Fibroblast of skin of left biceps (primary cell): ENCODE measurements at places on chromosomes 1 and 21.
A peak's percentile ranks its signal among the peaks of the same experiment; 100 is the strongest.

GRCh38 chr1:86975993-86976550 is 61.6 kb downstream of the HS2ST1 start:
- no peak for DNase-seq

- no peak for DNase-seq
Measured at GRCh38 chr1:237685551-237685950, 205.2 kb downstream of the ZP4 start.

DNA sequence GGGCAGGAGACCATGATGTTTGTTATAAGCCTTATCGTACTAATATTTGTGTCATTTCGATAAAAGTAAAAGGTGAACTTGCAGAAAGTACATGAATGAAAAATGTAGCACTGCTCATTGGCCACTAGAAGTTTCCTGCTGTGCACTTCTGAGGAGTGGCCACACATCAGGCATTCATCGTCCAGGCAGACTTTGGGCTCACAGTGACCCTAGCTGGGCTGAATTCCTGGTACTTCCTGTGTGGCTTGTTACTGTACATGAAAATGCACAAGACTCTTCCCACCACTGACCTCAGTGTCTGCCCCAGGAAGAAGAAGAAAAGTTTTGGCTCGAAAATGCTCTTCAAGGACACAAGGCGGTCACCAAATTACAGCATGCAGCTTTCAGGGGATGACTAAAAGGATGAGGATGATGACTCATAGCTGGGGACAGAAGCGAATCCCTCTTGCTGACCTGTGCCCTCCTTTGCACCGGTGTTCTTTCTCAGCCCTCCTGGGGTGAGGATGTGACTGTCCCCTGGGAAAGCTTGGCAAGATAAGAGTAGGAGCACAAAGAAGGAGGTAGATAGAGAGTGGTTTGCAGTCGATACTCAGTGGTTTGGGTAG is 252.4 kb upstream of the KAZN start:
- no peak for DNase-seq

- DNase-seq, result no peak
Measured at GRCh38 chr1:147851149-147851548, 51.4 kb upstream of the GJA8 start.

DNA sequence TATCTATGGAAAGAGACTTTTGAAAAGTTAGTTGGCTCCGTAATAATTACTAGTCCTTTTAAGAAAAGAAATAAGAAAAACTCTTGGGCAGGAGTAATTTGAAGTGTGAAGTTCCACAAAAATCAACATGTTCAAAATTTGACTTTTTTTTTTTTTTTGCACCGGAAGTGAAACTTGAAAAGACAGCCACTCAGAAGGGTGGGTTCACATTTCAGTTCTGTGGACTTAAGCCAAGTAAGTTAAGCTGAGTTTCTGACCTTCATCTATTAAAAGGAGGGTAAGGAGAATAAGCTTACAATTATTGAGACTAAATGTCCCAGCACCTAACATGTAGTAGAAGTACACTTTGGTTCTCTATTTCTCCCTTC is 11.0 kb downstream of the RO60 start:
- no peak for DNase-seq

DNA sequence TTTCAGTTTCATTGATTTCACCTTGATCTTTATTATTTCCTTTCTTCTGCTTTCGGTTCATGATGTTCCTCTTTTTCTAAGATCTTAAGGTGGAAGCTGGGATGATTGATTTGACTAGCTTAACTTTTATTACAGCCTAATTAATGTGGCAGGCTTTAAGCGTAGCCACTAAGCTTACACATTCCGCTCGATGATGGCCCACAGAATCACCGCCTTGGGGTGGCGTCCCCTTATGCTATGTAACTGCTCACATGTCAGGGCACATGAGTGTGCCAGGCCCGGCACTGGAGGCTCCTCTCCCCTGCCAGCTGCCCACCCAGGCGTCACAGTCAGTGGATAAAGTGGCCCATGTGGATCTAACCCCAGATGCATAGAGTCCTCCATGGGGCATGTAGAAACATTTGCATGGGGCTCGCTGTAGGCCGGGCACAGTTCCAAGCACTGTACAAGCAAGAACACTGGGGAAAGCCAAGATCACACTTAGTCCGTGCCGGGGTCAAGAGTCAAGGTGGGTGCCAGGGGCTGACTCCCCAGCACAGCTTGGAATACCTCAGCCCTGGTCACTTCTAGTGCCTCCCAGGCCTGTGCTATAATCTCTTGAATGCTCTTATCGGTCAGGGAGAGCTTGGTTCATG is 41.7 kb downstream of the PKNOX1 start:
- no peak for DNase-seq

GRCh38 chr1:190479516-190479915 is 1.9 kb upstream of the BRINP3 start:
- no peak for DNase-seq

DNA sequence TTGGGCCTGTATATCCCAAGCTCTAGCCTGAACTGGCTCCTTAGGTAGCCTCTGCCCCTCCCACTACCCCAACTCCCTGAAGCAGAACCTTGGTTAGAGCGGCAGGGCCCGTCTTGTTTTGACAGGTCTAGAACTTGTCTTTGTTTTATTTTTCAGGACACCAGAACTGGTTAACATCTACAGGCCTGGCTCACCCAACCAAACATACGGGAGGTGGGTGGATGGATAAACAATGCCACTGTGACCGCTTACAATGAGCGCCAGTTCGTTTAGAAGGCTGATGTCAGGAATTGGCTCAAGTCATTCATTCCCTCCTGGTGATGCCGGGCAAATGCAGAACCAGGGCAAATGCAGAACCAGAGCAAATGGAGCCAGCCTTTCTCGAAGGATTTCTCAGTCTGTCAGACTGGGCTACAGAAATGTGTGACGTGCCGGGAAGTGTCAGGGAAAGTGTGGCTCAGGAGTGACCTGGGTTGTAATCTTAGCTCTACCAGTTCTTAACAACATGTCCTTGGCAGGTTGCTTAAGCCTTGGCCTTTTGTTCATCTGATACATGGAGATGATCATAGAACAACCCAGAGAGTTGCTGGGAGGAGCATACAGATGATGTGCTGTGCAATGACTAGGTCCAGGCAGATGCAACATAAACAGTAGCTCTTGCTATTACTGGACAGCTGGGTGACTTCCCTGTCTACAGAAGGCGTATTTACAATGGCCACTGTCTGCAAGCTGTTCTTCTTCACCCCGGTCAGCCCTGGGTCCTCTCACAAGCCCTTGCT is 30.5 kb upstream of the BTG2 start:
- no peak for DNase-seq

DNA sequence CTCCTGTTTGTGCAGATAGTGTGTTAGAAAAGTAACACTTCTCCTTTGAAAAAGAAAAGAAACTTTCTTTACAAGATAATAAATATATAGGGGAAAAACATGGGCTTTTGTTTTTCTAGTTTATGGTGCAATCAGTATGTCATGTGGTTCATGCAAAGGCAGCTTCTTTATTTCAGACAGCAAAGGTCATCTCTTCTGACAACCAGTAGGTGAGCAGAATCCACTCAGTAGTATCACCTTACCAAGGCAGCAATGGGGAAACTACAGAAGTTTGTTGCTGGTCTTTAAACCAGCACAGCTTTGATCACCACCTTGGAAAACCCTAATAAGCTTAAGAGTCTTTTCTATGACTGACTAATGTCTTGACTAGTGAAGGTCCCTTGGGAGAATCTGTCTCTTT is 13.0 kb upstream of the SAMSN1 start:
- no peak for DNase-seq

GRCh38 chr1:232793944-232794343 is 11.3 kb upstream of the MAP10 start:
- DNase-seq, result peak; percentile 32

DNA sequence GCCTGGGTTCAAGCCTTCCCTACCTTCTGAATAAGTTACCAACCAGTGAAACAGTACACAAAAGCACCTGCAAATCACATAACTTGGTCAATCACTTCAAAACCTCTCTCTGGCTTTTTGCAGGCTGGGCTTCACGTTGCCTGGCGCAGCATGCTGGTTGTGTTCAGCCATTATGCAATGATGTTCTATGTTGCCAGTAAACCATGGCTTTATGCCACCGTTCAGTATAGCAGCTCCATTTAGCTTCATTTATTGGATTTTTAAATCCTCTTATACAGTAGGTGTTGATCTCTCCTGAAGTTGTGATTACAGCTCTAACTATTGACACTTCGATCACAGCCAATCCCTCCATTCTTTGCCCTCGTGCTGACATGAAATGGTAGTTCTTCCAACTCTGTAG is 233.6 kb upstream of the PTBP2 start:
- no peak for DNase-seq
